ENCODE measurements at places on chromosomes 16 and 17.

- DNase-seq = peak; percentile 80
Measured at GRCh38 chr16:89322321-89323119, 105.0 kb downstream of the ZNF778 start.

GRCh38 chr16:54462151-54462651 is 175.6 kb upstream of the IRX3 start:
- peak; percentile 98 for DNase-seq

GRCh38 chr17:45376171-45377005 is 56.3 kb downstream of the ARHGAP27 start:
- DNase-seq = no peak

DNA sequence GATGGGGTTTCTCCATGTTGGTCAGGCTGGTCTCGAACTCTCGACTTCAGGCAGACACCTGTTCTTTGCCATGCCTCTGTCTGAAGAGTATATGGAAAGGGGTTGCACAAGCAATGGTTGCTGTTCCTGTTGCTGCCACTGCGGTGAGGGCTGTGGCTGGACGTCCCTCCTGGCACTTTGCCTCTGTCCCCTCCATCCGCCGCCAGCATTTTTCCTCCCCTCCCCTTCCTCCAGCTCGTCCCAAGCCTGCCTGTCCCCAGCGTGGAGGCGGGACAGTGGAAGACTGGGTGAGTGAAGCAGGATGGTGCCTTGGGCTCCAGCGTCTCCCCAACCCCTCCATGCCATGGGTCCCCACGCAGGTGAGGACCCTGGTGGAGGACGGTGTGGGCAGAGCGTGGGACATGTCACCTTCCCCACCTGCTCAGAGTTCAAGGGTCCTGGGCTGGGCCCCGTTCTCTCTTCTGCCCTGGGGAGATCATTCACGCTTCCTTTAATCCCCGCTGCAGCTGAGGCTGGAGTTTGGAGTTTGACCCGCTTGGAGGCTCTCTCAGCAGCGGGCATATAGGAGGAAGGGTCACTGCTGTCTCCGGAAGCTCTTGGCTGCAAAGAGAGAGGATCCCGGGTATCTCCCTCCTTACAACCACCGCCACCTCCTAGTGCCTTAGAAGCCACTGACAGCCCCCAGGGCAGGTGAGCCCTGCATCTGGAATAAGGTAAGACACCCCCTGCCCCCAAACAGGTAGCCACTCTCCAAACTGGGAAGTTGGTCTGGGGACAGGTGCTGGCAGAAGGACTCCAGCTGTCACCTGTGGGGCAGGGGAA is at the start of gene SLC5A11:
SLC5A11 (plus strand) TSS at position 238 of the 822 bp plus-strand sequence. CDS start 12,681 bp downstream, outside the sequence.
- no peak for DNase-seq

GRCh38 chr17:79785900-79786810 is 8.2 kb downstream of the CBX2 start:
- no peak for DNase-seq

GRCh38 chr17:11485336-11486100 is 112.8 kb upstream of the DNAH9 start:
- no peak for DNase-seq
